ENCODE measurements at places on chromosomes 13 and 19. TPM values are rescaled to one million over a fixed set of nuclear protein-coding genes. Genes with fewer than 3 reads are reported as not detected.
A peak's percentile ranks its signal among the peaks of the same experiment; 100 is the strongest.

DNA sequence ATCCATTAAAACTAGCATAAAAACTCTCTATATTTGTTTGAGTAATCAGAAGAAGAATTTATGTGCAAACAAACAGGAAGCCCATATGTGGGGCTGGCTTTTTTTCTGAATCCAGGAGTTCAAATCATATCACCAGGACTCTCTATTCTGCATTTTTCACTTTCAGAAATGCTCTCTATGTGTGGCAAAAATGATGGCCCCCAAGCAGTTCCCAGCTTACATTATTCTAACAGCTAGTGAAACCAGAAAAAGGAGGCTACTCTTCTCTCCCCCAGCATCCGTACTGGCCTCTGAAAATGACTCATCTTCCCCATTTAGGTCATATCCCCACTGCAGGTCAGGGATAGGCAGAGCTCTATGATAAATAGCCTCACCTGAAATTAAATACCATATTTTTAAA lies 20.4 kb downstream of the RBM26 start:
- DNase-seq, result no peak
- H3K4me1 ChIP-seq, result no peaks in the 10 kb centered on the region
- no peaks in the 10 kb centered on the region for H3K36me3 ChIP-seq
- no peak overlapping the region for H3K27ac ChIP-seq
- H3K4me3 ChIP-seq, result no peak overlapping the region

KCNN4 gene
- 9.2 TPM for total RNA-seq

DNA sequence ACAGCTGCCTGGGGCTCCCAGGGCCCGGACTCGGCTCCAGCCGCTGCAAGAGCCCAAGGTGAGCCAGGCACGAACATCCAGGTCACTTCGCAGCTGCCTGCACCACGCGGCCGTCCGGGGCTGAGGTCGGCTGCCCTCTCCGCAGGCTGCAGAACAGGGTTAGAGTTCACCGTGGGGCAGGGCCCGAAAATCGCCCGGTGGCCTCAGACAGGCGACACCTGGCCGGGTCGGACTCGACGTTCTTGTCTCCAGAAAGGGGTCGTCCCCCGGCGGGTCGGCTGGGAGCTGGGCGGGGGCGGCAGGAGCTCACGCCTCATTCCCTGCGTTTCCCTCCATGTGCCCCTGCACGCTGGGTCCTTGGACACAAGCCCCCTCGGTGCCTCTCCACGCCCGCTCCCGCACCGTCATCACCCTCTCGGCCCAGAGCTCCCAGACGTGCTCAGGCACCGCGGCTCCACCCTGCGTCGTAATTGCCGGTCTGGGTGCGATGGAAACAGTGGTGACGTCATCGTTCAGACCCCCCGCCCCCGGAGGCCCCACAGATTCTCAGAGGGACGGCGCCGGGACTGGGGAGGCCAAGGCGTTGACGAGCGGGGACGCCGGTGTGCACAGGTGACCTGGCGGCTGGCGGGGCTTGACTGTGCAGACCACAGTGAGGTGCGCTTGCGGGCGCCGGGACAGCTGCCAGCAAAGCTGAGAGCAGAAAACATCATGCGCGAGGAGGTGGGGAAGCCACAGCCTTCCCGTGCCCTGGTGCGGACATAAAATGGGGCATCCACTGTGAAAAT lies 4.0 kb upstream of the GRIN3B start:
- H3K4me3 ChIP-seq, result no peak overlapping the region
- peaks cover 1% of the 10 kb centered on the region for H3K4me1 ChIP-seq
- no peak overlapping the region for H3K27ac ChIP-seq
- peaks cover 25% of the 10 kb centered on the region for H3K27me3 ChIP-seq
- DNase-seq, result peak; percentile 43

GRCh38 chr13:75635828-75636435 lies at the start of gene LMO7:
Gene LMO7 (plus strand): TSS chr13:75636330. CDS start chr13:75636658, 328 bp downstream.
- peak; percentile 32 for DNase-seq
- peak within 1 kb of the TSS; percentile 75 for H3K27ac ChIP-seq
- H3K36me3 ChIP-seq, result no peaks in the 10 kb centered on the region
- H3K4me3 ChIP-seq, result peak within 1 kb of the TSS; percentile 66
- no peaks in the 10 kb centered on the region for H3K27me3 ChIP-seq

- peak overlapping the region; percentile 87 for H3K27ac ChIP-seq
- peak overlapping the region; percentile 58 for H3K4me3 ChIP-seq
- peaks cover 14% of the 10 kb centered on the region for H3K4me1 ChIP-seq
- H3K27me3 ChIP-seq, result no peaks in the 10 kb centered on the region
- no peak for DNase-seq
These were observed 513 bp downstream of the MIER2 start for GRCh38 chr19:343941-344624.

MBD3L2 gene
- total RNA-seq, result not detected

RNF113B gene
- not detected for total RNA-seq

DNA sequence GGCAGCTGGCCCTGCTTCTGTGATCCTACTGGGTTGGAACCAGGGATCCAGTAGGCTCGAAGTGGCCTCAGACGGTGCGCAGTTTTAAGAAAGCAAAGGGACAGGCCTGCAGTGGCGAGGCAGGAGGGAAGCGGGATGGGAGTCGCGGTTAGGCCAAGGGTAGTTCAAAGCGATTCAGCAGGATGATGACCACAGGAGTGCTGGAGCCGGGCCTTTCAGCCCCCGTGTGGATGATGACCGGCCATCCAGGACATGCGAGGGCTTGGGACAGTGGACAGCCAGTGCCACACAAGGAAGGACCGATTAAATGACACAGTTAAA lies 854 bp downstream of the RNASEH2B start:
- no peaks in the 10 kb centered on the region for H3K36me3 ChIP-seq
- peak overlapping the region; percentile 95 for H3K27ac ChIP-seq
- no peaks in the 10 kb centered on the region for H3K27me3 ChIP-seq
- peak overlapping the region; percentile 80 for H3K4me3 ChIP-seq

GRCh38 chr19:13277104-13277809 lies 127.0 kb downstream of the IER2 start:
- DNase-seq, result peak; percentile 24
- no peaks in the 10 kb centered on the region for H3K27me3 ChIP-seq
- no peaks in the 10 kb centered on the region for H3K36me3 ChIP-seq
- H3K4me1 ChIP-seq, result no peaks in the 10 kb centered on the region
- H3K27ac ChIP-seq, result no peak overlapping the region
- no peak overlapping the region for H3K4me3 ChIP-seq

GRCh38 chr13:75426421-75426820 lies 55.5 kb downstream of the TBC1D4 start:
- no peak overlapping the region for H3K4me3 ChIP-seq
- H3K4me1 ChIP-seq, result no peaks in the 10 kb centered on the region
- no peaks in the 10 kb centered on the region for H3K27me3 ChIP-seq
- no peaks in the 10 kb centered on the region for H3K36me3 ChIP-seq

ZNF431 gene
- total RNA-seq, result 25.2 TPM

- H3K4me1 ChIP-seq, result no peaks in the 10 kb centered on the region
- no peak for DNase-seq
- no peak overlapping the region for H3K4me3 ChIP-seq
- H3K27ac ChIP-seq, result no peak overlapping the region
- no peaks in the 10 kb centered on the region for H3K27me3 ChIP-seq
These were observed 195.7 kb downstream of the KLF12 start for GRCh38 chr13:73938372-73939070.

DNA sequence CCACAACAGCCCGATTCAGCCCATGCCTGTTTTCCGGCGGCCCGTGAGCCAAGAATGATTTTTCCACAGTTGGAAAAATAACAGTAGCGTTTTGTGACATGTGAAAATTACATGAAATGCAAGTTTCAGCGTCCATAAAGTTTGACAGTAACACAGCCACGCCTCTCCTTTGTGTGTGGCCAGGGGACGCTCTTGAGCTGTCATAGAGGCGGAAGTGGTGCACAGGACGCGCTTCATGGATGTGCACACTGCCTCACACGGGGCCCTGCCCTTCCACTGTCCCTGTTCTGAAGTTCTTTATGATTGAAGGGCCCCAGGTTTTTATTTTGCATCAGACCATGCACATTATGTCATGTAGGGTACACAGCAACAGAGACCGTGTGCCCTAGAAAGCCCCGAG lies 12.4 kb upstream of the ELAVL1 start:
- H3K36me3 ChIP-seq, result no peaks in the 10 kb centered on the region
- no peaks in the 10 kb centered on the region for H3K4me1 ChIP-seq
- H3K4me3 ChIP-seq, result no peak overlapping the region
- no peaks in the 10 kb centered on the region for H3K27me3 ChIP-seq

PRDX2 gene
- 167 TPM for total RNA-seq

HSD17B14 gene
- total RNA-seq, result 8.8 TPM

DNA sequence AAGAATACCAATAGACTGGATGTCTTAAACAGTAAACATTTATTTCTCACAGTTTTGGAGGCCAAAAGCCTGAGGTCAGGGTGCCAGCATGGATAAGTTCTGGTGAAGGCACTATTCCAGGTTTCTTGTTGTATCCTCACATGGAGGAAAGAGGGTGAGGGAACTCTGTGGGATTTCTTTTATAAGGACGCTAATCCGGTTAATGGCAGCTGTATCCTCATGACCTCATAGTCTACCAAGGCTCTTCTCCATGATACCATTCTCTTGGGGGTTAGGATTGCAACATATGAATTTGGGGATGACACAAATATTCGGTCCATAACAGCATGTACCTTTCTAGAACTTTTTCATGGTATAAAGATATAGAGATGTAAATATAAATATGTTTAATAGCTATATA lies 412.0 kb downstream of the LMO7 start:
- no peaks in the 10 kb centered on the region for H3K4me1 ChIP-seq
- H3K27ac ChIP-seq, result no peak overlapping the region
- H3K27me3 ChIP-seq, result no peaks in the 10 kb centered on the region
- H3K36me3 ChIP-seq, result no peaks in the 10 kb centered on the region

SIGLEC8 gene
- 0.34 TPM for total RNA-seq

CASP14 gene
- total RNA-seq, result not detected

ANKLE1 gene
- 1.6 TPM for total RNA-seq

DNA sequence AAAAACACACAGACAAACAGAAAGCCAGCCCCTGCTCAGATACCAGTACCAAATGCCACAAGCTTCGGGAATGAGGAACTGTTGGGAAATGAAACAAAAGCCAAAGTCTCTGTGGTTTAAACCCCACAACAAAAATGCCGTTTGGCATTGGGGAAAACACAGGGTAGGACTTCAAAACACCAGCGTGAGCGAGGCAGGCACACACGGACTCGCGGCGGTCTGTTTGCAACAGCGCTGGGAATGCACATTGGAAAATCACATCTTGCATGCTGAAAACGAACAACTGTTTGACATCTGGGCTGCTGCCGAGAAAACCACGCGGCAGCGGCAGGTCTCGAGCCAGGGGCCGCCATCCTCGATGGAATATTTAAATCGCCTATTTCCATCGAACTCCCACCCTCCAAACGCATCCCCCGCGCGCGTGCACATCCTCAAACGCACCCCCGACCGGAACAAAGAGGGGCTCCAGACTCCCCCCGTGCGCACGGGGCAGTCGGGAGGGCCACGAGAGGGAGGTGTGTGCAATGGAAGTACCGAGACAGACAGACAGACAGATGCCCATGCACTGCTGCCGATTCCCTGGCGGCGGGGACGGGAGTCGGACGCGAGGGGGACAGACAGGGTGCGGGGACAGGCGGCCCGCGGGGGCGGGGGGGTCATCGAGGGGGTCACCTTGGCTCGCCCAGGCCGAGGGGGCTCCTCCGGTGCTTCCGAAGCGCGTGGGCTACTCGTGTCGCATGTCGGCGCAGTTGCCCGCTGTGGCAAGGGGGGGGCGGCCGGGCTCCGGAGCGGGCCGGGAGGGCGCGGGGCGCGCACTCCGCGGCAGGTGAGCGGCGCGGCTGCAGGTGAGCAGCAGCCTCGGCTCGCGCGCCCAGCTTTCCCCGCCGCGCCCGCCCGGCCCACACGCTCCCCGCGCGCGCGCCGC lies at the start of gene GPR12:
Gene GPR12, minus strand, starts transcription at position 880 of the 925 bp plus-strand sequence. CDS start 959 bp downstream, outside the sequence.
- no peak within 1 kb of the TSS for H3K4me3 ChIP-seq
- H3K27ac ChIP-seq, result no peak within 1 kb of the TSS
- DNase-seq, result no peak
- no peaks in the 10 kb centered on the region for H3K36me3 ChIP-seq
- peaks cover 4% of the 10 kb centered on the region for H3K4me1 ChIP-seq

- H3K4me3 ChIP-seq, result no peak overlapping the region
- H3K36me3 ChIP-seq, result no peaks in the 10 kb centered on the region
- no peak overlapping the region for H3K27ac ChIP-seq
- H3K4me1 ChIP-seq, result no peaks in the 10 kb centered on the region
- no peak for DNase-seq
- no peaks in the 10 kb centered on the region for H3K27me3 ChIP-seq
These were observed 7.0 kb upstream of the ZNF444 start for GRCh38 chr19:56133858-56134653.

IRGC gene
- total RNA-seq, result not detected

- H3K27ac ChIP-seq, result no peak overlapping the region
- no peak for DNase-seq
- no peaks in the 10 kb centered on the region for H3K27me3 ChIP-seq
- no peaks in the 10 kb centered on the region for H3K36me3 ChIP-seq
These were observed 35.2 kb downstream of the SLC15A1 start for GRCh38 chr13:98717256-98717655.

GRCh38 chr19:51587264-51588191 lies 16.4 kb downstream of the ZNF175 start:
- no peaks in the 10 kb centered on the region for H3K4me1 ChIP-seq
- DNase-seq, result no peak
- H3K27ac ChIP-seq, result no peak overlapping the region
- no peaks in the 10 kb centered on the region for H3K36me3 ChIP-seq
- no peak overlapping the region for H3K4me3 ChIP-seq

KIR2DL1 gene
- total RNA-seq, result not detected

- no peaks in the 10 kb centered on the region for H3K36me3 ChIP-seq
- no peak overlapping the region for H3K27ac ChIP-seq
- no peak for DNase-seq
- no peaks in the 10 kb centered on the region for H3K4me1 ChIP-seq
- H3K4me3 ChIP-seq, result no peak overlapping the region
These were observed 140.6 kb downstream of the SIPA1L3 start for GRCh38 chr19:38047641-38048040.

DNA sequence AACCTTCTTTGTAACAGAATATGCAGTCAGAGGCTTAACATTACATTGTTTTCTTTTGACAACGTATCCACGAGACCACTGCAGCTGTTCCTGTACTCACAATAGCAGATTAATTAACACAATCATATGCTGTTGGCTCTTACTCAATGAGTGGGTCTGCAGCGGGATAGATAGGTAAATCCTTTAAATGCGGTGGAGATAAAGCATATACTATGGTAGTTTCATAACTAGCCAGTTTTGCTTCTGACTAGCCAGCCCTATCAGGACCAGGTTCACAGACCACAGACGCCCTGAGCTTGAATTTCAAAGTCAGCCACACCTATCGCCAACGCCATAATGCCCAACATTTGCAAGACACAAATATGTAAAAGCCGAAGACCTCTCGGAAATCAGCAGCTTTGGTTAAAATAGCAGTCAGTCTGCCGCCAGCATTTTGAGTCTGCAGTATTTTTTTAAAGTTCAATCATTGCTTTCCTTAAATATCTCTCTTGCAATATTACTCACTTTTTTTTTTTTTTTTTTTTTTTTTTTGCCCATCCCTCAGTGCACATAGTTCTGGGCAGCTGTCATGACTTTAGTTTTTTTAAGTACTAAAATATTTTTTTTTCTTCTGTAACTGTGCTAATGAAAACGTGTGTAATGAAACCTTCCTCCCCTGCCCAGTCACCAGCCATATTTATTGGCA lies 120.5 kb downstream of the ZNF536 start:
- H3K4me1 ChIP-seq, result no peaks in the 10 kb centered on the region
- DNase-seq, result no peak
- no peaks in the 10 kb centered on the region for H3K27me3 ChIP-seq
- H3K4me3 ChIP-seq, result no peak overlapping the region
- H3K36me3 ChIP-seq, result no peaks in the 10 kb centered on the region
- no peak overlapping the region for H3K27ac ChIP-seq

GRCh38 chr13:54511366-54511765 lies 1482.8 kb downstream of the OLFM4 start:
- no peaks in the 10 kb centered on the region for H3K4me1 ChIP-seq
- no peaks in the 10 kb centered on the region for H3K36me3 ChIP-seq
- no peak overlapping the region for H3K27ac ChIP-seq
- no peak for DNase-seq
- no peak overlapping the region for H3K4me3 ChIP-seq

Measured in uterus (tissue), 4 donors.